ENCODE measurements at places on chromosomes 5 and 9. TPM values are rescaled to one million over a fixed set of nuclear protein-coding genes. Genes with fewer than 3 reads are reported as not detected.

DNA sequence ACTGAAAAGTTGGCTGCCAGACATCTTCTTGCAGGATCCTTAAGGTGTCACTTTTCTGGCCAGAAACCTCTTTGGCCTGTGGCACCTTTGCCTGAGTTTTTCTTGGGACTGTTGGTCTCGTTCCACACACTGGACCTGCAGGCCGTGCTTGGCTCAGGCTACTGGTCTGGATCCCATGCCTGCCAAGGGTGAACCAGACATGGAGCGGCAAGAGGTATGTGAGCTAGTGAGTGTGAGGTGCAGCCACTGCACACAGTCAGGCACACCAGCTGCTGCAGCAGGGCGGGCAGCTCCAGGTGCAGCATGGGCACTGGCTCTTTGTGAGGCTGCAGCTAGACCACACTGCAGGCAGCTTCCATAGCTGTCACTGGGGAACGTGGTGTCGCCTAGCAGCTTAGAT is 47.9 kb downstream of the NDUFAF2 start:
- DNase-seq = no peak

- DNase-seq = peak; percentile 78
These were observed 4.6 kb upstream of the MYOZ3 start for GRCh38 chr5:150656191-150657132.

DNA sequence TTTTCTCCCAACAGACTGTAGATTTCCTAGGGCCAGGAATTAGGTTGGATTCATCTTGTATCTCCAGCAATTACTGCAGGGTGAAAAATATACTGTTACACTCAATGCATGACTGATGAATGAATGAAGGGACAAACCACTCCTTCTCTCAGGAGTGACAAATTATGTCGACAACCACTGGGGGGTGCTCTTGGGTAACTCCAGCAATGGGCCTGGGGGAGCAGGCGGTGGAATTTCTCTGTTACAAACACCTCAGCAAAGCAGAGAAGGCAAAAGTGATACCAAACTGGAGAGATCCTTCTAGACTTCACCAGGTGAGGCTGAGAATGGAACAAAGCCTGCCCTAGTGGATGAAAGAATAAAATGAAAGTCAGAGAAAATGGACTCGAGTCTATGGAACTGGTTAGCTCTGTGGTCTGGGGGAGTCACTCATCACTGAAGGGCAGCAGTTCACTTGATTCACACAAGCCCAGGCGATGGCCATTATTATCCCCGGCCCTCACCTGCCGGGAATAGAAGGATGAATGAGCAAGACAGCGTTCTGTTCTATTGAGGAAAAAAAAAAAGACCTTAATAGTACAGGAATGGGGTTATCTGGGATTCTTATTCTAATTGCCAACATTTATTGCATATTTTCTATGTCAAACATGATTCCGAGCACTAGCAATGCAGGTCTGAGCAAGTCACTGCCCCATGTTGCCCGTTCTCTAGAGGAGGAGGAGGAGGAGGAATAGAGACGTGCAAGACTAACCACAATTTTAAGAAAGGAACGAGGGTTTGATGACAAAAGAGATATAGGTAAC is 341.1 kb downstream of the ASTN2 start:
- DNase-seq = no peak

DNA sequence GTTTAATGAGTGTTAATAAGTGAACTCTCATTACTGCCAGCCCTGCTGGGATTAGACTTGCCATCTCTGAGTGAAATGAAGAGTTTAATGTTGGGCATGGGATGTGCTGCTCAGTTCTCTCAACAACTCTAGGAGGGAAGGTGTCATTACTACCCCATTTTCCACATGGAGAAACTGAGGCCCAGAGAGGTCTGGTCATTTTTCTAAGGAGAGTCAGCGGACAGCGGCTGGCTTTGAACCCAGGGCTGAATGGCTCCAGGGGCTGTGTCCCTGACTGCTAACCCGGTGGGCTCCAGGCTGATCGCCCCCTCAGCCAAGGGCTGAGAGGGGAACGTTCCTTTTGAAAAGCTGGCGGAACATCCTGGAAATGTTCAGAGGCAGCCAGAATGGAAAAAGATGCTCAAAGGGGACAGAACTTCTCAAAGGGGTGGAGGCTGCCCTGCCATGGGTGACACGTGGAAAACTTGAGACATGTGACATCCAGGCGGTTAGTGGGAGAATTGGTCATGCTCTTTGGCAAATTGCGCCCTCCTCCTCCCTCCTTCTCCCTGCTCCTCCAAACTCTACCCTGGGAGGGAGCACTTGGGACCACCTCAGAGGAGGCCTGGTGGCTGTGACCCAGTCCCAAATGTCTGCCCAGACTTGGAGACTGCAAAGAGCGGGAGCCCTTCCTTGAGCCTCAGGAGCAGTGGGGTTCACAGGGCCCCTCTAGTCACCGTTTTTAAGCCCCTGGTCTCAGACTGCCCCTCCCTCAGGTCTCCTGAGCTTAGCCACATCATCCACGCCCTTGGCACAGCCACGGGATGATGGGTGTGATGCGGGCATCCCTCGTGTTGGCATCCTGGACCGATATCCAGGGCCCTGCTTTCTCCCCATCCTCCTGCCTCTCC is 28.7 kb downstream of the DNM1 start:
- DNase-seq = no peak

GRCh38 chr5:691817-692528 is 1.2 kb downstream of the TPPP start:
- no peak for DNase-seq

DNA sequence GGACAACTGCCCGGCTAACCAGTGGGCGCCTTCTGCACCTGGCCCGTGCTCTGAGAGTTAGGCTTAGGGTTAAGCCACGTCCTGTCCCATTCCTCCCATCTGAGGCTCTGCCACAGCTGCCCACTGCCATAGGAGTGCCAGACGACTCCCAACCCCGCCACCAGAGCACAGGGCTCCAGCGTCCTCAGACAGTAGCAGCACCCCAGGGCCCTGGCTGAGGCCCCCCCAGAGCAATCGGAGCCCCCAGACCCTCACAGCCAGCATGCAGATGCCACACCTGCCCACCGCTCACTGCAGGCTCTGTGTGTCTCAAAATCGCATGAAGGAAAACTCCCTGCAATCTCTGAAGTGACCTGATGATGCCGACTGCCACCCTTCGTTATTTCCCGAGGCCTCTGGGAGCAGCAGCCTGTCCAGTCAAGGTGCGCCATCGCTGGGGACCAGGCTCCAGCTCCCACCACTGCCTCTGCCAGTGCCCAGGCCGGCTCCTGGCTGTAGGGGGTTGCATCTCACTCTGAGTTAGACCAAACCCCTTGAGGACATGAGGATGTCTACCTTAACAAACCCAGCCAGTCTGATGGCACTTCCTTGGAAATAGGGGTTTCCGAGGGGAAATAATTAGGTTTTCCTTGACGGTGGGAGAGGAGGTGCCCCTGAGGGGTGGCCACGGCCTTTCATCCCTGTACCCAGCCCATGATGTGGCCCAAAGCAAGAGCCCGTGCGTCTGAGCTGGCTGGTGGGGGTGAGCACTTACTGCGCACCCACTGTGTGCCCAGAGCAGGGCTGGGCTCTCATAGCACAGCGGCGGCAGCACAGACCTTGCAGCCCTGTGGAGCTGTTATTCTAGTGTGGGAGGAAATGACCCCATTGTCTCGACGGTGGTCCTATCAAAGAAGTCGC is 58.0 kb upstream of the RNF130 start:
- no peak for DNase-seq

DNA sequence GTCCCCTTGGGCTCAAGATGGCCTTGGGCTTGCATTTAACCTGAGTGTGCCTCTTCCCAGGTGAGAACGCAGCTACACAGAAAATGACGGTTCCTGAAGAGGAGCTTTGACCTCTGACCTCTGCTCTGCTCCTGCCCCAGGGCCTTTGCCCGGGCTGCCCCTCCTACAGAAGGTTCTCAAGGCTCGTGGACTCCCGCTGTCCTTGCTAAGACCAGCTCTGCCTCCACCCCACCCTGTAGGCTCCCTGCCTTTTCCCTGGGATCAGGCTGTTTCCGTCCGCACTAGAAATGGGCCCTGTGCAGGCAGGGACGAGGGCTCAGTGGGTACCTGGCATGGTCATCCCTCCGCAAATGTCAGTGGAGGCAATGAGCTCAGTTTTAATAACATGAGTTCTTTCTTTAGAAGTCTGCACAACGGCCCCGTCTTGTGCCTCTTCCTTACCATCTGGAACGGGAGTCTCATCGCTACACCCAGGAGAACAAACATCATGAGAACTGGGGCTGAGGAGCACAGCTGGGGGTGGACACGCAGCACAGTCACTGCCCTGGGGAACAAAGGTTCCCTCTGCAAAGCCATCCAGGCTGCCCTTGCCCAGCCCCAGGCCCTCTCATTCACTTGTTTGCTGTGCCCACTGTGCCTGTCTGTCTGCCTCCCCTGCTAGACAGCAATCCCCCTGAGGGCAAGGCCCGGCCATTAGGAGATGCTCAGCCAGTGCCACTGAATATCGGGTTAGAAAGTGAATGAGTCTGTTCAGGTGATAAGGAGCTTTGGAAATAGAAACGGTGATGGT is 26.7 kb upstream of the LPCAT1 start:
- DNase-seq = no peak

GRCh38 chr9:96085491-96086143 is 210.1 kb downstream of the ERCC6L2 start:
- DNase-seq = no peak

- no peak for DNase-seq
These were observed 72.8 kb downstream of the APBA1 start for GRCh38 chr9:69599232-69599971.

- no peak for DNase-seq
These were observed 12.9 kb downstream of the GRXCR2 start for GRCh38 chr5:145859897-145860296.

DNA sequence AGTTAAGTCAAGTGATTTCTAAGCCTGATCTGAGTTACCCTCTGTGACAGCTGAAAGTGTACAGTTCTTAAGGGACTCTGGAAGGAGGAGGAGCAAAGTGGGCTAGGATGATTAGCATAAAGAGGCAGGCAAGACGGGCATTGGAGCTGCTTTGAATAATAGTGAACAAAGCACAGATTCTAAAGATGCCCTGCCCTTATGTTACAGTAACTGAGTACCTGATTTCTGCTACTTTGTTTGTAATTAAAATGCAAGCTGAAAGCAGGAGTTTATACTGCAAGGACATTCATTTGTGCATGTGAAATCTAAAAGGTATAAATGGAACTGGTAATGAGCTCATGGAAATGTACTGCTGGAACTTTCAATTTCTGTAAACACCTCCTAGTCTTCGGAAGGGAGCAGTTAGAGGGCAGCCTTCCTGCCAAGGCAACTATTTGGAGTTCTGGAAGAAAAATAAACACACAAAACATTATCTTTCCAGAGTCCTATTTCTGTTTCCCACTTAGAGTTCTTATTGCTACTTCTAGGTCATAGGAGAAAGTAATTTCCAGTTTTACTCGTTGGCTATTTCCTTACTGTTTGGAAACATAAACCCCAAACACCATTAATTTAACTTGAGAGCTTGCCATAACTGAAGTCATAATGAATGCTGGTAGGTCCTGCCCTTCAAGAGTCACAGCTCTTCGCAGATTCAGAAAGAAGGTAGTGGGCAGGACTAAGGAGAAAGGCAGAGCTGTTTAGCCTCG is at the start of gene RANBP3L:
RANBP3L (minus strand) TSS at position 45 of the 746 bp plus-strand sequence. CDS start 486 bp downstream, outside the sequence.
- no peak for DNase-seq

GRCh38 chr9:83533296-83533695 is 4.9 kb downstream of the FRMD3 start:
- DNase-seq = no peak

DNA sequence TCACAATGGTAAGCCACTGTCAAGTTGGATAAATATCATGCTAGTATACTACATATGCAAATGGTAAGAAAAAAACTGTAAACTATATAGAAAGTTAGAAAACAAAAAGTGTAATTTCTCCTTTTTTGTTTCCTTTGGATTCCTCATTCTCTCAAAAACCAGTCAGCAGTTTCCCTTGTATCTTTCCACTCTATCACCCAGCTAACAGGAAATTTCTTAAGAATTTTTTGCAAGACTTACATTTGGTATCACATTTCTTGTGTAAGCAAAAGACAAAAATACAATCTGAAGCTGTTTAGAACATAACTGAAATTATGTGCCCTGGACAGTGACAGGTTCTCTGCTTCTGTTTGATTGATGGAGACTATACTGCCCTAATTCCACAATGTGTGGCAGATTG is 25.2 kb upstream of the MSH3 start:
- no peak for DNase-seq

DNA sequence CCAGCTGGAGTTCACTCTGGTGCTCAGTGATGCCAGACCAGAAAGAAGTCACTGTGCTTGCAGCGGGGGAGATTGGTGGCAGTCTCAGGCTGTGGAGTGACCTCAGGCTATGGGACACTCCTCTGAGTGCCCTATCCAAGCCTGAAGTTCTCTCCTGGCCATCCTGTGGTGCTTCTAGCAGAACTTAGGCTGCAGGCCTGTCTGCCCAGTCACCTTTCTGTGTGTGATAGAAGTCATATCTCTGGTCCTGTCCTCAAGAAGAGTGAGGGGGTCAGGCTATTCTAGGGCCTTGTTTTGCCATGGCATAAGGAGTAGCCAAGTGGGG is 9.3 kb downstream of the PDLIM4 start:
- DNase-seq = no peak

Gene DDX4
- total RNA-seq = not detected

DNA sequence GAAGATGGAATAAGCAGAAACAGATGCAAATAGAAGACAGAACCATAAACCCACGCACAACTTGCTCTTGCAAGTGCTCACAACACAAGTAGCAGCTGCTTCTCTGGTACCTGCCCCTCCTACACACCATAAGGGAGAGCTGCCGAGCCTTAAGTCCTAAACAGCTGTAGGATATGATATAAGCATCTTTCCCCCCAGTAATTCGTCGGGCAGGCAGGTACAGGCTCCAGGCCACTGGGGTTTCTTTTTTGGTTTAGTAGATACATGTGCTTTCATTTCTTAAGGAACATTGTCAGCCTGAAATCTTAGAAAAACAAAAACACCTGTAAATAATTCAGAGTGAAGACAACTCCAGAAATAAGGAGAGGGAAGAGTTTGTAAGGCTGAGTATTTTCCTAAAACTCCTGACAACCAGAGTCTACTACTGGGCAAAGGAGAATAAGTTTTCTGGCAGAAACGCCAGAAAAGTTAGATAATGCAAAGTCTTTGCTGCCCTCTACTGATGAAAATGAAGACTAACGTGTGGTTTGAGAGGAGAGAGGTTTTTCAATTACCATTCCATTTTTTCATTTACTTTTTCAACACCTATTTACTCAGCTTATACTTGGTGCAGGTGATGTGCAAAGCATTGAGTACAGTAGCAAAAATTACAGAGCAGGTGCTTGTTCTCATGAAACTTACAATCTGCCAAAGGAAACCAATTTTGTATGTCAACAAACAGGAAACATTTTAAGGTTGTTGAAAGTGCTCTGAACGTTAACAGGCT is 20.1 kb upstream of the TCERG1 start:
- DNase-seq = no peak

DNA sequence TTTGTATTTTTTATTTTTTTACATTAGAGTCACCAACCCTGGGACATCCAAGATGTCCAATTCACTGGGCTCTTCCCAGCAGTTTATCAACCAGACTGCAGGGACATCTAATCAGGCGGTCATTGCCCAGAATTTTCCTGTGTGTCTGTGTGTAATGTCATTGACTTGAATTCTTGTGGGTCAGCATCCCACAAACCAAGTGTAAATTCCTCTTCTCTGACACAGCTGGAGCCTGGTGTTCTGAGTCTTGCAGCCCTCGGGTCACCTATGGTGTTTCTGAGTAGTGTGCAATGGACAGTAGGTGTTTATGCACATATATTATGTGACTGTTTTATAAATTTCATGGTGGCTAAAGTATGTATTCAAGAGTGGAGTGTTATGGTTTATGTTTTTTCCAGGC is 815.7 kb downstream of the SEMA5A start:
- DNase-seq = no peak

Measured in activated naive CD8-positive, alpha-beta T cell treated with anti-CD3 and anti-CD28 coated beads for 36 hours (primary cell).